Activated CD4-positive, alpha-beta T cell treated with anti-CD3 and anti-CD28 coated beads for 36 hours (primary cell): ENCODE measurements at places on chromosomes 16 and 17. TPM values are rescaled to one million over a fixed set of nuclear protein-coding genes. Genes with fewer than 3 reads are reported as not detected.

SOCS7 gene
- 25.3 TPM for total RNA-seq

- peaks cover 5% of the 10 kb centered on the region for H3K4me1 ChIP-seq
- peaks cover 31% of the 10 kb centered on the region for H3K27me3 ChIP-seq
- no peaks in the 10 kb centered on the region for H3K36me3 ChIP-seq
Observed at GRCh38 chr16:4935241-4935855, 1.6 kb downstream of the PPL start.

FOXJ1 gene
- 0.53 TPM for total RNA-seq

- H3K27me3 ChIP-seq = peaks cover 5% of the 10 kb centered on the region
- H3K4me1 ChIP-seq = no peaks in the 10 kb centered on the region
- H3K4me3 ChIP-seq = no peak overlapping the region
- no peak overlapping the region for H3K27ac ChIP-seq
Observed at GRCh38 chr17:70073310-70073709, 1.7 kb upstream of the KCNJ16 start.

DNA sequence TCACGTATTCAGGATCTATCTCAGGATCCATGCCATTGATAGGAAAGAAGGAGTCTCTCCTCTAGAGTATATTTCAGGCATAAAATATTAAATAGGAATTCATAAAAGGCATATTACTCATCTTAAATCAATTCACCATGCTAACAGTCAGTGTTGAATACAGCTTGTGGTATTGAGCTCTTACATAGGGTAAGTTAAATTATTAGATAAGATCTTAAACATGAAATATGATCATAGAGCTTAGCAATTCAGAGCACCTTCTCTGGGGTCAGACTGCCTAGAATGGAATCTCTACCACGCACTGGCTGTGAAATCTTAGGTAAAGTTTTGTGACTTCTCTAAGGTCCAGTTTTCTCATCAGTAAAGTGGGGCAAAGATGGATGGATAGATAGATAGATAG, 20.7 kb downstream of the MARCHF10 start:
- no peak for DNase-seq
- H3K4me1 ChIP-seq = no peaks in the 10 kb centered on the region
- H3K4me3 ChIP-seq = no peak overlapping the region
- no peaks in the 10 kb centered on the region for H3K36me3 ChIP-seq

JUP gene
- 0.34 TPM for total RNA-seq

DNA sequence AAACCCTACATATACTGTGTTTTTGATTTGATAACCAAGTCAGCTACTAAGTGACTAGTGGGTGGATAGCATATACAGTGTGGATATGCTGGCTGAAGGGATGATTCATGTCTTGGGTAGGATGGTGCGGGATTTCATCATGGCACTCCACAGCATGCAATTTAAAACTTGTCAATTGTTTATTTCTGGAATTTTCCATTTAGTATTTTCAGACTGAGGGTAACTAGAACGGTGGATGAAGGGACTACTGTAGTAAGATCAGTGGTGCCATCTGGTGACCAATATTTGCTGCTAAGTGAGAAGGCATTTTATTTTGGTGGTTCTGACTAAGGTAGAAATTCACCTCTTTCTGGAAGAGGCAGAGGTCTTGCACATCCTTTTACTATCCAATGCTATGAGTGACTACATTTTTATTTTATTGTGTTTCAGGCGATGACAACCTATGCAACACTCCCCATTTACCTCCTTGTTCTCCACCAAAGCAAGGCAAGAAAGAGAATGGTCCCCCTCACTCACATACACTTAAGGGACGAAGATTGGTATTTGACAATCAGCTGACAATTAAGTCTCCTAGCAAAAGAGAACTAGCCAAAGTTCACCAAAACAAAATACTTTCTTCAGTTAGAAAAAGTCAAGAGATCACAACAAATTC, 3.1 kb downstream of the CDC6 start:
- peak overlapping the region; percentile 11 for H3K4me3 ChIP-seq
- peak overlapping the region; percentile 73 for H3K27ac ChIP-seq

RNF43 gene
- total RNA-seq = 0.71 TPM

- DNase-seq = no peak
- H3K27ac ChIP-seq = no peak overlapping the region
- no peak overlapping the region for H3K4me3 ChIP-seq
- no peaks in the 10 kb centered on the region for H3K36me3 ChIP-seq
- H3K4me1 ChIP-seq = no peaks in the 10 kb centered on the region
Observed at GRCh38 chr16:61149709-61150108, 886.5 kb downstream of the CDH8 start.

DNA sequence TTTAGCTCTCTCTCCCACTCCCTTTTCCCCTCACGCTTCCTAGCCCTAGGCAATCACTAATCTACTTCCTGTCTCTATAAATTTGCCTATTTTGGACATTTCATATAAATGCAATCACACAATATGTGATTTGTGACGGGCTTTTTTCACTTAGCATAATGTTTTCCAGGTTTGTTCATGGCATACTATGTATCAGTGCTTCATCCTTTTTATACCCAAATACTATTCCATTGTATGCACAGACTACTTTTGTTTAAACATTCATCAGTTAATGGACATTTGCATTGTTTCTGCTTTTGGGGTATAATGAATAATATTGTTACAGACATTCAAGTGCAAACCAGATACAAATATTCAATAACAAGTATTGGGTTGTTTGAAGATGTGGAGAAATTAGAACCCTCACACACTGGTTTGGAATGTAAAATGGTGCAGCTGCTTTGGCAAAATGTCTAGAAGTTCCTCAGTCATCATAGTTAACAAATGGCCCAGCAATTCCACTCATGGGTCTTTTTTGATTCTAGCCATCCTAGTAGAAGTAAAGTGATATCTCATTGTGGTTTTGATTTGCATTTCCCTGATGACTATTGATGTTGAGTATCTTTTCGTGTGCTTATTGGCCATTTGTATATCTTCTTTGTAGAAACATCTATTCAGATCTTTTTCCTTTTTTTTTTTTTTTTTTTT, 67.7 kb downstream of the TBX4 start:
- H3K4me3 ChIP-seq = no peak overlapping the region
- H3K27ac ChIP-seq = no peak overlapping the region
- H3K36me3 ChIP-seq = no peaks in the 10 kb centered on the region
- DNase-seq = no peak
- H3K27me3 ChIP-seq = peaks cover 12% of the 10 kb centered on the region
- no peaks in the 10 kb centered on the region for H3K4me1 ChIP-seq

TEKT5 gene
- total RNA-seq = not detected

DNA sequence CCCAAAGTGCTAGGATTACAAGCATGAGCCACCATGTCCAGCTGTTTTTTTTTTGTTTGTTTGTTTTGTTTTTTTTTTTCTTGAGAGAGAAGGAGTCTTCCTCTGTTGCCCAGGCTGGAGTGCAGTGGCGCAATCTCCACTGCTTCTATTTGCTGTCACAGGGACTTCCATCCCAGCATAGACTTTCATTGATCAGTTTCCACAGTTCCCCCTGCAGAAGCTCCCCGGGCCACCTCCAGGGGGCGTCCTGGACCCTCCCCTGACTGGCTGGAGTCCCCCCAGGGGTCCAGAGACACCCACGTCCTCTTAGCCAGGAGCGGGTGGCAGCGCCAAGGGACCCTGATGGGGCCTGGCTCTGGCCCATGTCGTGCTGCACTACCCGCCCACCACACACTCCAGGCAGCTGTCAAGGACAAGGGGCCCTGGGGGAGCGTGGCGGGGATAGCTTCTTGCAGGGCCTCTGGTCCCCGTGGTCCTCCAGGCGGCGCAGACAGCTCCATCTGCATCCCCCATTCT, 3.1 kb upstream of the NPW start:
- H3K36me3 ChIP-seq = no peaks in the 10 kb centered on the region
- H3K4me3 ChIP-seq = no peak overlapping the region
- H3K27me3 ChIP-seq = peaks cover 14% of the 10 kb centered on the region
- H3K4me1 ChIP-seq = peaks cover 5% of the 10 kb centered on the region
- DNase-seq = peak; percentile 48

- peaks cover 9% of the 10 kb centered on the region for H3K36me3 ChIP-seq
- H3K4me1 ChIP-seq = peaks cover 20% of the 10 kb centered on the region
- no peak overlapping the region for H3K27ac ChIP-seq
- H3K4me3 ChIP-seq = no peak overlapping the region
- DNase-seq = peak; percentile 59
Observed at GRCh38 chr17:64218066-64218465, 45.0 kb downstream of the TEX2 start.

DNA sequence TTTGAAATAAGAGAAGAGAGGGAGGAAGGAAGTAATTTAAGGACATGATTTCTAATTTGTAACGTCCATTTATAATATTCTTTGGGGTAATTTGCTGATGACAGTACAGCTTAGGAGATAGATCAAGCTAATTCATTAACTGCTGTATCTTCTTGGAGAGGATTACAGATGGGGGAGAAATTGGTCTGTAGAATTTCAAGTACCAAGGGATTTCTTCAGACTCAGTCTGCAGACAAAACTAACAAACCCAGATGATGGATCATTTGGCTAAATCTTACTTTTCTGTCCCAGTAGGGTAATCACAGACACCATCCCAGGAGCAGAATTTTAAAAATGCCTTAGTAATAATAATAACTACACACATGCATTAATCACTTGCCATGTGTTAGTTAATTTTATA, 711.8 kb downstream of the KCNJ2 start:
- no peak for DNase-seq
- no peak overlapping the region for H3K4me3 ChIP-seq
- H3K4me1 ChIP-seq = no peaks in the 10 kb centered on the region

GRCh38 chr17:20053361-20053964, 44.3 kb downstream of the SPECC1 start:
- H3K36me3 ChIP-seq = no peaks in the 10 kb centered on the region
- no peak overlapping the region for H3K27ac ChIP-seq
- no peak for DNase-seq
- H3K4me1 ChIP-seq = no peaks in the 10 kb centered on the region

- H3K27me3 ChIP-seq = peaks cover 6% of the 10 kb centered on the region
- H3K36me3 ChIP-seq = no peaks in the 10 kb centered on the region
- H3K4me3 ChIP-seq = no peak overlapping the region
- H3K27ac ChIP-seq = no peak overlapping the region
- no peak for DNase-seq
Observed at GRCh38 chr17:46868689-46869187, 17.4 kb downstream of the WNT9B start.

GRCh38 chr17:31690151-31690551, 168.9 kb downstream of the COPRS start:
- H3K4me1 ChIP-seq = no peaks in the 10 kb centered on the region
- H3K4me3 ChIP-seq = no peak overlapping the region
- DNase-seq = no peak
- peaks cover under 1% of the 10 kb centered on the region for H3K27me3 ChIP-seq
- H3K36me3 ChIP-seq = no peaks in the 10 kb centered on the region
- H3K27ac ChIP-seq = no peak overlapping the region

DNA sequence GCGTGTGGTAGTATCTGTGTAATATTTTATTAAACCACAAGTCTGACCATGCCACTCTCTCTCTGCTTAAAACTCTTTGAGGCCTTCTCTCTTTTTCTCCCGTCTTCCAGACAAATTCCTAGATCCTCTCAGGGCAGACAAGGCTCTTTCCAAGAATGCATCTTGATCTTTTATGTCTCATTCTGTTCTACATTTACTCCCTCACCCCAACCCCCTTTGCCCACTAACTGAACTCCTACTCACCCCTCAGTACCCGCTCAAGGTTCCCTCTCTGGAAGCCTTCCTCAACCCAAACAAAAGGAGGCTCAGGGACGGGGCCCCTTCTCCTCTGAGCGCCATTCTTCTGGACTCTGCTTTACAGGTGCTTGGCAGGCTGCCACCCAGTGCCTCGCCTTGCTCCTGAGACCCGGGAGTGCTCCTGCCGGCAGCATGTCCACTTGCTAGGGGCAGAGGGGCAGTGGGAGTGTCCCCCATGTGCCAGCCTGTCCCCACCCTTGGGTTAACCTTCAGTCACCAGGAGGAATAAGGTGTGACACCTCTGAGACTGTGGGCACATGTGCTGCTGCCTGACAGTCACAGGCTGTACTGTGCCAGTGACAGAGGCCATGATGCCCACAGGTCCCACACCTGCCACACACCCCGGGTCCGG, 9.2 kb downstream of the SLC13A2 start:
- no peak overlapping the region for H3K4me3 ChIP-seq
- no peak for DNase-seq
- peaks cover 6% of the 10 kb centered on the region for H3K4me1 ChIP-seq
- H3K27ac ChIP-seq = no peak overlapping the region

DNA sequence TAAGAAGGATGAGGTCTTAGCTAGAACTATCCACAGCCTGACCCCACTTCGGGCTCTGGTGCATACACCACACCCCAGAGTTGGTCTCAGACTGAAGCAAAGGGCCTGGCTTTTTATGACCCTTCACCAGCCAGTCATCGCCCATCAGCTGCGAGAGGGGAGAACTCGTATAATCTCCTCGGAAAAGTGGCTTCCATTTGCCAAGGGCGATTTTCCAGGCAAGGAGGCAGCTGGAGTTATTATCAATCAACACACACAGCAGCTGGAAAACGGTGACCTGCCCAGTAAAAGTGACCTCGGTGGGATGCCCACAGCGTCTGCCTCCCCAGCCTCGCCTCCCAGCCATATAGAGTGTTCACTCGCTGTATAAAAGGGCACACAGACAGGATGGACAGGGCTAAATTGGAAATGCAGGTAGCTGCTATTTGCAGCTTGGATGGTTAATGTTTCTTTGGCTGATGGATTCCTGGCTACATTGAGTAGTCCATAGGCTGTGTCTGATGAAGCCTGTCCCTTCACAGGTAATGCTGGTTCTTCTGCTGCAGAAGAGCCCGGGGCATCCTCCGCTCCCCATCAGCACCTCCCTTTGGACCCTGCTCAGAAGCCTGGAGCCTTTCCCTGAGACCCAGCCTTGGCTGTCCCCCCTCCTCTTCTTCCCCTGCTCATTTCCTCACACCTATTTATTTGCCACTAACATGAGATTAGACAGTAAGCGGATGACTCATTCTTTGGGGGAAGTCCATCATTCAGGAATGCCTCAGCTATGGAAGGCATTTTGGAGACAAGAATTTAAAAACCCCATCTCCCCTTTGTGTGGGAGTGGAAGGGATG, 45.7 kb downstream of the TMEM186 start:
- no peaks in the 10 kb centered on the region for H3K36me3 ChIP-seq
- no peaks in the 10 kb centered on the region for H3K4me1 ChIP-seq
- H3K27ac ChIP-seq = no peak overlapping the region
- no peak overlapping the region for H3K4me3 ChIP-seq
- no peaks in the 10 kb centered on the region for H3K27me3 ChIP-seq
- DNase-seq = no peak

GRCh38 chr16:4094127-4094773, 22.0 kb downstream of the ADCY9 start:
- H3K36me3 ChIP-seq = no peaks in the 10 kb centered on the region
- no peak for DNase-seq
- H3K27ac ChIP-seq = no peak overlapping the region
- no peaks in the 10 kb centered on the region for H3K27me3 ChIP-seq
- H3K4me1 ChIP-seq = peaks cover 2% of the 10 kb centered on the region

STX8 gene
- total RNA-seq = 87.7 TPM
